ENCODE measurements at places on chromosomes 11 and 22. TPM values are rescaled to one million over a fixed set of nuclear protein-coding genes. Genes with fewer than 3 reads are reported as not detected.

The APOL3 gene
- 8.6 TPM for total RNA-seq

The RBM14 gene
- total RNA-seq, result 48.9 TPM

The OR5P2 gene
- total RNA-seq, result not detected

The C11orf98 gene
- 53.9 TPM for total RNA-seq

The OR52K2 gene
- total RNA-seq, result not detected

The HOATZ gene
- not detected for total RNA-seq

The PANX2 gene
- 0.14 TPM for total RNA-seq

The ANO1 gene
- 25.6 TPM for total RNA-seq

Measured in left colon (tissue), 2 donors.